Vagina (tissue), 2 donors: ENCODE measurements at places on chromosomes 5 and 9.
A peak's percentile ranks its signal among the peaks of the same experiment; 100 is the strongest.

GRCh38 chr5:103283120-103283519, 24.6 kb downstream of the MACIR start:
- H3K27me3 ChIP-seq = no peaks in the 10 kb centered on the region
- H3K4me3 ChIP-seq = no peak overlapping the region
- H3K27ac ChIP-seq = no peak overlapping the region
- no peak for DNase-seq
- H3K36me3 ChIP-seq = no peaks in the 10 kb centered on the region

GRCh38 chr5:134463991-134464760, 52.5 kb upstream of the CDKN2AIPNL start:
- no peak overlapping the region for H3K4me3 ChIP-seq
- peak overlapping the region; percentile 96 for H3K27ac ChIP-seq
- peak; percentile 74 for DNase-seq
- H3K36me3 ChIP-seq = no peaks in the 10 kb centered on the region
- H3K4me1 ChIP-seq = peaks cover 26% of the 10 kb centered on the region

DNA sequence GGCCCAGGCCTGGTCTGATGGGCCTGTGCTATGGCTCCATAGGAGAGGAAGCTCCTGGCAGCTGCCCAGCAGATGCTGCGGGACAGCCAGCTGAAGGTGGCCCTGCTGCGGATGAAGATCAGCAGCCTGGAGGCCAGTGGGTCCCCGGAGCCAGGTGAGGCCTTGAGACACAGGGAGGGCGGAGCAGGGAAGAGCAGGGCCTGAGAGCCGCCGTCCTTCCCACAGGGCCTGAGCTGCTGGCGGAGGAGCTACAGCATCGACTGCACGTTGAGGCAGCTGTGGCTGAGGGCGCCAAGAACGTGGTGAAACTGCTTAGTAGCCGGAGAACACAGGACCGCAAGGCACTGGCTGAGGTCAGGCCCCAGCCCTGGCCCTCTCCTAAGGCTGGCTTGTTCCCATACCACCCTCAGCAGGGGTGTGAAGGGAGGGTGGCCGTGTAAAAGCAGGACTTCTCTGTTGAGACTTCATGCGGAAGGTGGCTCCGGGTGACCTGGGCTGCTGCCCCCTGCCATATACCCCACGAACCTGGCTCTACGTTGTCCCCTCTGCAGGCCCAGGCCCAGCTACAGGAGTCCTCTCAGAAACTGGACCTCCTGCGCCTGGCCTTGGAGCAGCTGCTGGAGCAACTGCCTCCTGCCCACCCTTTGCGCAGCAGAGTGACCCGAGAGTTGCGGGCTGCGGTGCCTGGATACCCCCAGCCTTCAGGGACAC, 4.5 kb downstream of the PKN3 start:
- DNase-seq = peak; percentile 82
- H3K4me3 ChIP-seq = no peak overlapping the region
- H3K27ac ChIP-seq = no peak overlapping the region
- peaks cover 13% of the 10 kb centered on the region for H3K4me1 ChIP-seq
- no peaks in the 10 kb centered on the region for H3K27me3 ChIP-seq
- no peaks in the 10 kb centered on the region for H3K36me3 ChIP-seq

GRCh38 chr9:87327575-87328125, 170.0 kb upstream of the DAPK1 start:
- H3K4me3 ChIP-seq = no peak overlapping the region
- no peak overlapping the region for H3K27ac ChIP-seq
- H3K4me1 ChIP-seq = no peaks in the 10 kb centered on the region

DNA sequence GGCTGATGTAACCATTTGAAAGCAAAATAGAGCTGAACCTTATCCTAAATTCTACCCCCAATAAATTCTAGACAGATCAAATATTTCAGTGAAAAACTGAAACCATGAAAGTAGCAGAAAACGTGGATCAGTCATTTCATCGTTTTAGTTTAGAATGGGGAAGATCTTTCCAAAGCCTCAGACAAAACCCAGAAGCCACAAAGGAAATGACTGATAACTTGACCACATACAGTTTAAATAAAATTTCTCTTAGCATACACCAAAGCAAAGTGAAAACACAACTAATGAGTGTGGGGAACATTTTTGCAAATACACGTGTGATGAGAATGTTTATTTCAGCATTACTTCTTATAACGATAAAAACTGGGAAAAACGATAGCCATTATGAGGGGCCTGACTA, 284.8 kb downstream of the ADGRV1 start:
- H3K36me3 ChIP-seq = no peaks in the 10 kb centered on the region
- H3K27ac ChIP-seq = no peak overlapping the region
- H3K27me3 ChIP-seq = no peaks in the 10 kb centered on the region
- DNase-seq = no peak
- no peaks in the 10 kb centered on the region for H3K4me1 ChIP-seq

- no peaks in the 10 kb centered on the region for H3K27me3 ChIP-seq
- no peak overlapping the region for H3K4me3 ChIP-seq
- no peak for DNase-seq
- H3K27ac ChIP-seq = no peak overlapping the region
- no peaks in the 10 kb centered on the region for H3K36me3 ChIP-seq
Measured at GRCh38 chr5:58717303-58718007, 134.6 kb downstream of the RAB3C start.

GRCh38 chr5:134141331-134142050, 27.0 kb downstream of the TCF7 start:
- H3K4me1 ChIP-seq = peaks cover 21% of the 10 kb centered on the region
- H3K4me3 ChIP-seq = no peak overlapping the region
- no peaks in the 10 kb centered on the region for H3K27me3 ChIP-seq
- no peak overlapping the region for H3K27ac ChIP-seq
- H3K36me3 ChIP-seq = peaks cover 15% of the 10 kb centered on the region
- peak; percentile 77 for DNase-seq

- DNase-seq = no peak
- H3K27ac ChIP-seq = no peak overlapping the region
- no peaks in the 10 kb centered on the region for H3K4me1 ChIP-seq
- no peaks in the 10 kb centered on the region for H3K27me3 ChIP-seq
- no peak overlapping the region for H3K4me3 ChIP-seq
Measured at GRCh38 chr5:135986891-135987401, 32.2 kb upstream of the LECT2 start.

DNA sequence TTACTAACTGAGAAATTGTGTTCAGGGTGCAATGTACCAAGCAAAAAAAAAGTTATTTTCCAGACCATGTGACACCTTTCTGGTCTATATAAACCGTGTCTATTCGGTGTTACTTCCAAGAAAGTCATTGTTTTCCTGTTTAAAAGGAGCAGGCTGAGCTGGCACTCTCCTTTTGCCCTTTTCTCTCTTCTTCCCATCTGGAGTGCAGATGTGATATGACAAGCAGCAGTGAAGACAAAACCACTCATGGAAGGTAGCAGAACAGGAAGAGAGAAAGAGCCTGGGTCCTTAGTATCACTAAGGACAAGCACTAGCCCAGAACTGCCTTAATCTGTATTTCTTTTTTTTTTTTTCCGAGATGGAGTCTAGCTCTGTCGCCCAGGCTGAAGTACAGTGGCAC, 25.6 kb downstream of the LYRM7 start:
- no peak overlapping the region for H3K4me3 ChIP-seq
- H3K36me3 ChIP-seq = no peaks in the 10 kb centered on the region
- H3K27me3 ChIP-seq = no peaks in the 10 kb centered on the region
- no peak overlapping the region for H3K27ac ChIP-seq
- no peaks in the 10 kb centered on the region for H3K4me1 ChIP-seq
- DNase-seq = no peak
